Sigmoid colon (tissue), 7 donors: ENCODE measurements at places on chromosomes 6 and 20.

- no peak overlapping the region for H3K4me3 ChIP-seq
- no peak overlapping the region for H3K27ac ChIP-seq
- H3K4me1 ChIP-seq: no peaks in the 10 kb centered on the region
- no peak for DNase-seq
- no peaks in the 10 kb centered on the region for H3K27me3 ChIP-seq
These were observed 540.6 kb downstream of the QKI start for GRCh38 chr6:163955096-163955495.

- DNase-seq: peak; percentile 28
- no peaks in the 10 kb centered on the region for H3K27me3 ChIP-seq
- H3K27ac ChIP-seq: no peak overlapping the region
- peaks cover 15% of the 10 kb centered on the region for H3K36me3 ChIP-seq
These were observed 16.2 kb downstream of the AAR2 start for GRCh38 chr20:36252511-36252910.

DNA sequence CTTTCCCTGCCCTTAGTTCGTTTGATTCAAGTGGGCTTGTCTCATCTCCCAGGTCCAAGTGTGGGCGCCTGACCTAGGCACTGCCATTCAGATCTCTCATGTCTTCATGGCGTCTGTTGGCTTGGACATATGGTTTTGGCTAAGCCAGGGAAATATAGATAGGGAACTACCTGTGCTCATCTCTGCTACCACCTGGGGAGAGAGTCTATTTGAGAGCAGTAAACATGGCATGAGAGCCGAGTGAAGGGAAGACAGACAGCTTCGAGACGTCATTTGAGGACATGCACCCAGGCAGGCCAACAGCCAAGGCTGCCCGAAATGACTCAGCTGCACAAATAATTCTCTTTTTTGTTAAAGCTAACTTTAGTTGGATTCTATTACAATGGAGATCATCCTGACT is 370.7 kb upstream of the AGPAT4 start:
- H3K36me3 ChIP-seq: no peaks in the 10 kb centered on the region
- H3K27me3 ChIP-seq: no peaks in the 10 kb centered on the region
- no peak overlapping the region for H3K27ac ChIP-seq
- no peak overlapping the region for H3K4me3 ChIP-seq

DNA sequence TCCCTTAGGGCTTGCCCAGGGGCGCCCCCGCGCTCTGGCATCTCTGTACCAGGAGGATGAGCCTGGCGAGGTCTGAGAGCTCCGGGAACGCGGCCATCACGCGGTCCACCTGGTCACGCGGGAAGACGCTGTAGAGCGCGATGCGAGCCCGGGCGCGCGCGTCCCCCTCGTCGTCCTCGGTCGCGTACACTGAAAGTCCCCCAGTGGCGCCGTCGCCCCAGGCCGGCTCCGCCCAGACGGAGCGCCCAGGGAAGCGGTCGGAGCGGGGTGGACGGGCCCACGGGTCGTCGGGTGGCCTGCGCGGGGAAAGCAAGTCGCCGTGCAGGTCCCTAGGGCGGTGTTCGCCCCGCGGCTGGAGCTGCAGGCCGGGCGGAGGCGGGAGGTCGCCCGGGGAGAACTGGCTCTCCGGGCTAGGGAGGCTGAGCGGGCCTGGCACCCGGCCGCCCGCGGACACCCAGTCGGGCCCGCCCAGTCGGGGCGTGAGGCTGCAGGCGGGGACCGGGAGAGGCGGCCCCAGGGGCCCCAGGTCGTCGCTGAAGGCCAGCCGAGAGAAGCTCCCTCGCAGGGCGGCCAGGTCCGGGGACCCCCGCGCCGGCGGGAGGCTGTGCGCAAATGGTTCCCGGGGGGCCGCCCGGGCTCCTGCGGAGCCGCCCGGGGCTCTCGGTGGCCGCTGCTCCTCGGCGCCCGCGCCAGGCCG is 34.0 kb downstream of the ZC3H12D start:
- H3K4me3 ChIP-seq: peak overlapping the region; percentile 37
- H3K36me3 ChIP-seq: no peaks in the 10 kb centered on the region
- DNase-seq: peak; percentile 74
- no peaks in the 10 kb centered on the region for H3K27me3 ChIP-seq
- H3K27ac ChIP-seq: peak overlapping the region; percentile 35

GRCh38 chr20:6665161-6665560 is 102.3 kb upstream of the BMP2 start:
- H3K36me3 ChIP-seq: no peaks in the 10 kb centered on the region
- H3K27ac ChIP-seq: no peak overlapping the region
- no peaks in the 10 kb centered on the region for H3K27me3 ChIP-seq
- H3K4me1 ChIP-seq: no peaks in the 10 kb centered on the region

DNA sequence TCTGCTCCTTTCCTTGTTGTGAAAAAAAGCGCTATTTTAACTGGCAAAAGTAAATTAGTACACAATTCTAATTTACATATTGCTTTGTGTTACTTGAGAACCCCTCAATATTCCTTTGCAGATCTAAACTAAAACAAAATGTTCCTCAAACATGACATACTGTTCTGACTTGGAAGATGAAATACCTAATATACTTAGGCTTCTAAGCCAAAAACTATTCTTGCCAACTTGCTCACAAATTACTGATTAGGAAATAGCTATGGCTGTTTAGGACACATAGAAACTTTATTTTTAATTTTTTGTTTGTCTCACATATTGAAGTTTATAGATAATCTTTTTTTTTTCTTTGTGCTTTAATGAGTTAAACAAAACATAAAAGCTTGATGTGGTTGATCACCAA is 542.2 kb downstream of the GRIK2 start:
- H3K4me3 ChIP-seq: no peak overlapping the region
- no peaks in the 10 kb centered on the region for H3K4me1 ChIP-seq
- no peaks in the 10 kb centered on the region for H3K27me3 ChIP-seq
- DNase-seq: no peak
- no peaks in the 10 kb centered on the region for H3K36me3 ChIP-seq

DNA sequence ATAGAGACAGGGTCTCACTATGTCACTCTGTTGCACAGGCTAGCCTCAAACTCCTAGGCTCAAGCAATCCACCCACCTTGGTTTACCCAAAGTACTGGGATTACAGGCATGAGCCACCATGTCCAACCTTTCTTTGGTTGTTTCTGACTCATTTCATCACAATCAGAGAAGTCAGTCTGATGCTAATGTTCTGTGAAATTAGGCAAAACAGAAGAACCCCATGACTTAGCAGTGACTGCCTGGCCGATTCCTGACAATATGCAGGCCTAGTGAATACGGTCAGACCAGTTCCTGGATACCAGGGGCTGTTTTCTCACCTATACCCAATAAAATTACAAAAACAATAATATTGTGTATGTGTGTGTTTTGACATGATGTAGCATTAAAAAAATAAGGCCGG is 58.8 kb upstream of the BTN3A2 start:
- H3K4me3 ChIP-seq: no peak overlapping the region
- no peaks in the 10 kb centered on the region for H3K4me1 ChIP-seq
- no peaks in the 10 kb centered on the region for H3K27me3 ChIP-seq

DNA sequence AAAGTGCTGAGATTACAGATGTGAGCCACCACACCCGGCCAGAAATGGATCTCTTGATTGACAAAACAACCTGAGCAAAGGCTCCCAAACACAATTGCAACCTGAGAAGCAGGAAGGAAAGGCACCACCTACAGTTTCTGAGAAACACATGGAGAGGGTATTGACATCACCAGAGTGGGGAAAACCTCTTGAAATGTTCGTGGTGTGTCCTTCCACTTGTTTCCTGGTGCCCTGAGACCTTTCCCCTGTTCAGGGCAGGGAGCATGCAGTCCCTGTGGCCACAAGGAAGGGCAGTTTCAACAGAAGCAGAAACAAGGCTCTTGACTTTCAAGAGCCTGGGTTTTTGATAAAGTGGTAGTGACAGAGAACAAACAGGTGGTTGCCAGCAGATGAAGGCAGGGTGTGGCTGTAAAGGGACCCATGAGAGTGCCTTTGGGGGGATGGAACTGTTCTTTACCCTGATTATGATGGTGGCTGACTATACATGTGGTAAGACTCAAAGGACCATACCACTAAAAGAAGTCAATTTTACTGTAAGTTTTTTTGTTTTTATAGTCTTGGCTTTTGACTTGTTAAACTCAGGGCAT is 3.2 kb upstream of the BPIFA1 start:
- H3K4me3 ChIP-seq: no peak overlapping the region
- H3K36me3 ChIP-seq: no peaks in the 10 kb centered on the region
- no peaks in the 10 kb centered on the region for H3K4me1 ChIP-seq
- no peak overlapping the region for H3K27ac ChIP-seq
- no peaks in the 10 kb centered on the region for H3K27me3 ChIP-seq
- no peak for DNase-seq

GRCh38 chr20:42697962-42698361 is 491.7 kb downstream of the PTPRT start:
- no peaks in the 10 kb centered on the region for H3K36me3 ChIP-seq
- no peaks in the 10 kb centered on the region for H3K27me3 ChIP-seq
- no peak for DNase-seq
- H3K4me3 ChIP-seq: no peak overlapping the region
- H3K4me1 ChIP-seq: peaks cover 25% of the 10 kb centered on the region

DNA sequence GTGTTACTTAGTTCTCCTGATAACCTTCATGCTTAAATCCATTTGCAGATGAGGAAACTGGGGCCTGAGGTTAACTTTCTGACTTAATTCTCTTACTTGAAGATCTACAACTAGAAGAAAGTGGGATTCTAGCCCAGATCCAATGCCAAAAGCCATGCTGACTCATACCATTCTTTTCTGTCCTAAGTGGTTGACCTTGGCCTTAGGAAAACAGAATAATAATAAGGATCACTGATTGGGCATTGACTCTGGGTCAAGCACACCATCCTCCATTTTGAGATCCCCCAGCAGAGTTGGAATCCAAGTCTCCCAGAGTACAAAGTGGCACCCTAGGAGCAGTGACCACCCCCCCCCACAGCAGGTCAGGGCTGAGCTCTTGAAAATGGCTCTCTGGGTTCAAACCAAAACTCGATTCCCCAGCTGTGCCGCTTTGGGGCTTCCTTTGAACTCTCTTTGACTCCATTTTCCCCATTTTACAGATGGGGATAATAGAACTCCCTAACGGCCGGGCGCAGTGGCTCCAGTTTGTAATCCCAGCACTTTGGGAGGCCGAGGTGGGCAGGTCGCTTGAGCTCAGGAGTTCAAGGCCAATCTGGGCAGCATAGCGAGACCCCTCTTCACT is 12.8 kb upstream of the ZNF217 start:
- H3K27ac ChIP-seq: no peak overlapping the region
- H3K4me1 ChIP-seq: peaks cover 34% of the 10 kb centered on the region
- no peak overlapping the region for H3K4me3 ChIP-seq

DNA sequence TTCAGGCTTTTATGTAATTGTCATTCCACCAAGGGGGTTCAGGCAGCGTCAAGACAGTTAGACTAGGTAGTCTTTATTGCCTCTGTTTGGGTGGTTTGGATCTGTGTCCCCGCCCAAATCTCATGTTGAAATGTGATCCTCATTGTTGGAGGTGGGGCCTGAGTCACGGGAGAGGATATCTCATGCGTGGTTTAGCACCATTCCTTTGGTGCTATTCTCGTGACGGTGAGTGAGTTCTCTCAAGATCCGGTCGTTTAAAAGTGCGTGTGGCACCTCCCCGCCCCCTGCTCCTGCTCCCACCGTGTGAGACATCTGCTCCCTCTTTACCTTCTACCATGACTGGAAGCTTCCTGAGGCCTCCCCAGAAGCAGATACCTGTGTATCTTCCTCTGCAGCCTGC is 51.3 kb upstream of the FOXC1 start:
- peaks cover 6% of the 10 kb centered on the region for H3K4me1 ChIP-seq
- no peaks in the 10 kb centered on the region for H3K27me3 ChIP-seq
- no peaks in the 10 kb centered on the region for H3K36me3 ChIP-seq
- DNase-seq: no peak

DNA sequence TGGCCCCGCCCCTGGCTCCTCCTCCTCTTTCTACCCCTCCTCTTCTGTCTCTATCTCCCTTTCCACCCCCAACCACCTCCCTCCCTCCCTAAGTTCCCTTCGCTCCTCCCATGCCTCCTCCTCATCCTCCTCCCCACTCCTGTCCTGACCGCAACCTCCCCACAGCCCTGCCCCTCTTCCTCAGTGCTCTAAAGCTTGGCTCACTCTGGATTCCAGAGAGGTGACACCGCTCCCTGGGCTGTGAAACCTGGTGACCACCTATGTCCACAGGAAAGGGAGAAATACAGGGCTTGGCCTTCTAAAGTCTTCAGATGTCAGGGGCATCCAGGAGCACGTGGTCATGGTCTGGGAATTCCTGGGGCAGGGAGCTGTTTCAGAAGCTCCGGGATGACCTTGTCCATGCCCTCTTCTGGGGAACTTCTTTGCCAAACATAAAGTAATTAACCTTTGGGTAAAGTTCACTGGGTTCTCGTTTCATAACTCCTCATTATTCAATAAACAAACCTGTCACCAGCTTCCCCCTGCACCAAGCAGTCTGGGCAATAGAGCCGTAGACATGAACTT is 345 bp upstream of the CST5 start:
- peaks cover 21% of the 10 kb centered on the region for H3K4me1 ChIP-seq
- no peaks in the 10 kb centered on the region for H3K27me3 ChIP-seq
- DNase-seq: no peak

- no peaks in the 10 kb centered on the region for H3K27me3 ChIP-seq
- H3K4me3 ChIP-seq: no peak overlapping the region
- no peak for DNase-seq
- H3K36me3 ChIP-seq: no peaks in the 10 kb centered on the region
These were observed 145.6 kb upstream of the CARMIL1 start for GRCh38 chr6:25133568-25133967.
